ENCODE measurements at places on chromosomes 7 and 10.

DNA sequence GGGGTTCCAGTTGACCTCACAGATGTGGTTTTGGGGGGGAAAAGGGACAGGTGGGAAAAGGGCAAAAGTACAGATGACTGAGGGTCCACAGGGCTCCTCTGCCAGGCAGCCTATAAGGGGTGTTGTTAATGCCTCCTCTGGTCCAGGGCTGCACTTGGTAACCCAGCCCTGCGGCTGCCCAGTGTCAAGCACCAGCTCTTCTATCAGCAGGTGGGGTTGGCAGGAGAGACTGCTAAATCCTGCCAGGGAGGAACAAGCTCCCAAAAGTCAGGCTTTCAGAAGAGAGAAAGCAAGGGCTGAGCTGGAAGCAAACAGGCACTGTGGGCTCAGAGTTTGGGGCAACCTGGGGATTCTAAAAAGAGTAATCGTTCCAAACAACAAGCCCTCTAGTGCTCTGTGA lies 39.1 kb downstream of the LRRC20 start:
- no peak for DNase-seq

GRCh38 chr10:133183646-133184378 lies 23.8 kb downstream of the KNDC1 start:
- no peak for DNase-seq

DNA sequence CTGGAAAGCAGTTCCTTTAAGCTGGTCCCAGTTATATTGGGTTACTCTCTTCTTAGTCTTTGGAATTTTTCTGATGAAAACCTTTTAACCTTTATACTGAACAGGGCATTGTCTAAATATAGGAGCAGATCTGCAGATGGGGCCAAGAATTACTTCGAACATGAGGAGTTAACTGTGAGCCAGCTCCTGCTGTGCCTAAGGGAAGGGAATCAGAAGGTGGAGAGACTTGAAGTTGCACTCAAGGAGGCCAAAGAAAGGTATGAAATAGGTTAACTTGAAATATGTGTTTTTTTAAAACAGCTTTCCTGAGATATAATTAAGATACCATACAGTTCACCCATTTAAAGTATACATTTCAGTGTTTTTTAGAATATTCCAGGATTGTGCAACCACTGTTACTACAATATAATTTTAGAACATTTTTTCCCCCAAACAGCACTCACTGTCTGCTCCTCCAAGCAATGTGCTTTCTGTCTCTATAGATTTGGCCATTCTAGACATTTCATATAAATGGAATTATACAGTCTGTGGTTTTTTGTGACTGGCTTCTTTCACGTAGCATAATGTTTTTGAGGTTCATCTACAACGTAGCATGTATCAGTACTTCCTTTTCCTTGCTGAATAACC lies 18.9 kb downstream of the OPTN start:
- no peak for DNase-seq

GRCh38 chr7:22485189-22485588 lies 14.8 kb downstream of the STEAP1B start:
- no peak for DNase-seq
